ENCODE measurements at places on chromosomes 2 and 18.

DNA sequence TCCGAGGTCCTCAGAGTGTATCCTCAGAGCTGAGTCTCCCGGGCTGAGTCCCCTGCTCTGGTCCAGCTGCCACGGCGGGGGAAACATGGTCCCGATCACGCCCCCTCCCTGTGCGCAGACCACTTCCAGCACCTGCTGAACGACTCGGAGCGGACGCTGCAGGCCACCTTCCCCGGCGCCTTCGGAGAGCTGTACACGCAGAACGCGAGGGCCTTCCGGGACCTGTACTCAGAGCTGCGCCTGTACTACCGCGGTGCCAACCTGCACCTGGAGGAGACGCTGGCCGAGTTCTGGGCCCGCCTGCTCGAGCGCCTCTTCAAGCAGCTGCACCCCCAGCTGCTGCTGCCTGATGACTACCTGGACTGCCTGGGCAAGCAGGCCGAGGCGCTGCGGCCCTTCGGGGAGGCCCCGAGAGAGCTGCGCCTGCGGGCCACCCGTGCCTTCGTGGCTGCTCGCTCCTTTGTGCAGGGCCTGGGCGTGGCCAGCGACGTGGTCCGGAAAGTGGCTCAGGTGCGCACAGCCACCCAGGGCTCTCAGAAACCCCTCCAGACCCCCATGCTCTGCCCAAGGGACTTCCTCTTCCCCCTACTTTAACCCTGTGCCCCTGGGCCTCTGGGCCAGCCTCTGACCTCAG is 26.7 kb downstream of the GPC1 start:
- DNase-seq, result no peak

DNA sequence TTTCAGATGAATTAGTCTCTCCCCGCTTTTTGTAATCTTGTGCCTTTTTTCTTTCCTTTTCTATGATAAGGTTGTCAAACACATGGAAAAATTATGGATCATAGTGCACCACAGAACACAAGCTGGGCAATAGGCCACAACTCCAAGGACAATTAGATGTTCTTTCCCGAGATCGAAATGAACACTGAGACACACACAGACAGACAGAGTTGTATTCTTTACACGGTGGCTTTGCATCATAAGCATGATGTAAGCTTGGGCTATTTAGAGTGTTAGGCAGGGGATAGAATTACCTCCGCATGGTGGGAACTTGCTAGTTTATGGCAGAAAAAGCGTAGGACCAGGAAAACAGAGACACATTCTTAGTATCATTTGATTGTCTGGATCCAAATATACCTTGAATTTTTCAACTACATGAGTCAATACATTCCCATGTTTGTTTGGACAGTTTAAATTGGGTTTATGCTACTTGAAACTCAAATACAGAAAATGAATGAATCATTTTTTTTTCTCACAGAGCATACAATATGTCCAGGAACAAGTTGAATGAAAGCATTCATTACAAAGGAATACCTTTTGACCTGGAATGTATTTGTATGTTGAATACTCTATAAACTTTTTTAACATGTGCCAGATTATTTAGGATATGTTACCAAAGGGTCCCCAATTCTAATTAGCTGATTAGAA is 1611.5 kb upstream of the TMEFF2 start:
- DNase-seq, result no peak

DNA sequence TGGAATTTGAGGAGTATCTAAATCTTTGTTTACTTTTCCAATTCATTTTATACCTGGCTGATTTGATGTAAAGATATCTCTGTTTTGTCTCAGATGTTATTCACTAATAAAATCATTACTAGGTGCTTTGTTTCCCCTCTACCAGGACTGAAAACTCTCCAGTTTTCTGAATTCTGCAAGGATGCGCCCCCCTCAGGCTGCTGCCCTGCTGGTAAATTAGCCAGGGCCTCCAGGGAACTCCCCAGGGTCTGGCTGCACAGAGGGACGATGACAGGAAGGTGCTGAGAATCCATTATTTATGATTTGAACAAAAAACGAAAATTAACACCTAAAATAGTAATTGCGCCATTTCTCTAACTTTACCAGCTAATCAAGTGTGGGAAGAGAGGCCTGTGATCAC is 541.2 kb upstream of the POU3F3 start:
- DNase-seq, result no peak

DNA sequence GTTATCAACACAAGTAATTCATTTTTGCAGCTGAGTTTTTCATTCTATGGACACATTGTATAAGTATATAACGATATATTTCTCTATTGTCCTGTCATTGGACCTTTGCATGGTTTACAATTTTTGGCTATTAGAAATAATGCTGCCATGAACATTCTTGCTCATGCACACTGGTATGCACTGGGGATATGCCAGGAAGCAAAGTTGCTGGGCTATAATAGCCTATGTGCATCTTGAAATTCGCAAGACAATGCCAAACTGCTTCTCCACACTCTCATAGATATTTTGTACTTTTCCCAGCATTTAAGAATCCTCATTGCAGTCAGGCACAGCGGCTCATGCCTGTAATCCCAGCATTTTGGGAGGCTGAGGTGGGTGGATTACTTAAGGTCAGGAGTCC is 852.6 kb upstream of the ID2 start:
- DNase-seq, result no peak

GRCh38 chr2:86631846-86632485 is 8.3 kb upstream of the RNF103 start:
- peak; percentile 14 for DNase-seq

DNA sequence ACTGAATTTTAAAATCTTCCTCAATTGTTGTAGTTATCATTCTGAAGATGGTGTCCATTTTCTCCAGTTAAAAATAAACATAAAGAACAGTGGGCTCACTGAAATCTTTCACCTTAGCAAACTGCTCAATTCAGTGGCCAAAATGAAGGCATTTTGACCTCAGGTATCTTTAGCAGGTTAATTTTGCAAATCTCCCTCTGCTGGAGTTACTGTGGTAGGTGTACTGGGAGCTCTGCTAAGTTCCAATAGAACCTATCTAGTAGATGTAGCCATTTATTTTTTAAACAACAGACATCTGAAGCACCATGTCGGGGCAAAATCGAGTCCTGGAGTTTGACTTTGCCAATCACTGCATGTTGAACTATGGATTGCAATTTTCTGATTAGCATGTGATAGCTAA is 177.1 kb downstream of the IRS1 start:
- no peak for DNase-seq

GRCh38 chr2:182078988-182079602 is 93.4 kb downstream of the PPP1R1C start:
- no peak for DNase-seq

GRCh38 chr2:162305901-162306300 is 12.6 kb downstream of the IFIH1 start:
- no peak for DNase-seq

DNA sequence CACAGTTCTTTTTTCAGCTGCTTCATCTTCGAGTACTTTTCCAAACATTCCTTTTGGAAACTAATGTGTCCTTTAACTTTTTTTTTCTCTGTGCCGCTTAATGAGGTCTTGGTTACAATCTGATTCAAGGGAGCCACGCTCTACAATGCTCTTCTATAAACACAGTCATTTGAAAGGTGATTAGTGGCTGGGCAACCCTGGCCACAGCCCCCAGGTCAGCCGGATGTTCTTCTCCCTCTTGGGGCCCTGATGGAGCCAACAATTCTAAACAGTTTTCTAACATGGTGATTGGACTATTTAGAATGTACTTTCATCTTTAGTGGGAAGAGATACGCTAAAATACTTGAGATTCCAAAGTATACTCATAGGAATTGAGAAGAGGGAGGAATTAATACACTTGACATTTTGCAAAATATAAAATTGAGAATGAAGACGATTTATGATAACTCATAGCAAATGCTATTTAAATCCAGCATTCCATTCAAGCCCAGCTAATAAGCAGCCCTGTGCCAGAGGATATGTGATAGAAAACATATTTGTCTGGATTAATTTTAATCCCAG is 83.7 kb upstream of the MBOAT2 start:
- no peak for DNase-seq

- DNase-seq, result no peak
Observed at GRCh38 chr18:1425679-1426078, 521.0 kb downstream of the ADCYAP1 start.

- no peak for DNase-seq
Observed at GRCh38 chr2:103773884-103774283, 1012.1 kb downstream of the TMEM182 start.

- no peak for DNase-seq
Observed at GRCh38 chr2:128805237-128805636, 486.6 kb upstream of the HS6ST1 start.

DNA sequence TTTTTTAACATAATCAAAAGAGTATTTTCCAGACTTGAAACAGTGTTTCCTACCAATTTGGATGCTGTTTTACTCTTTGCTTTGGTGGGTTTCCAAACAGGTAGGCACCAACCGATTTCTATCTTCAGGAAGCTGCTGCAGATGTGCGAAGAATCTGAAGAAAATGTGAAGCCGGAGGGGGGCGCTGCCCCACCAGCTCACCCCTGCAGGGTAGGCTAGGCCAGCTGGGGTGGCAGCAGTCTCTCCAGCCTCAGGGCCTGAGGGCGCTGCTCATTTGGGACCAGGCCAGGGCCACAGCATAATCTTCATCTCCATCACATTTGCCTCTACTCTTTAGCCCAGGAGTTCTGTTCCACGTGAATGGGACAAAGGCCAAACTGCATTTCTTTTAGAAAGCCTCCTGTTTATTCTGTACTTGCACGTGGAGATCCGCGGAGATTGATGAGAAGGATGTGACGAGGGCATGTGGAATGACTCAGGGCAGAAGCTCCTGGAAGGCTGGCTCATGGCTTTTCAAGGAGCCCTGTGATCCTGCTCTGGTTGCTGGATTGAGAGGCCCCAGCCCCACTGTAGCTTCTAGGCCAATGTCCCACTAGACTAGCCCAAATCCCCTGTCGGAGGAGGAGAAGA is 84.2 kb upstream of the FAM136A start:
- no peak for DNase-seq

- DNase-seq, result no peak
Observed at GRCh38 chr2:98474979-98475632, 30.4 kb downstream of the INPP4A start.

DNA sequence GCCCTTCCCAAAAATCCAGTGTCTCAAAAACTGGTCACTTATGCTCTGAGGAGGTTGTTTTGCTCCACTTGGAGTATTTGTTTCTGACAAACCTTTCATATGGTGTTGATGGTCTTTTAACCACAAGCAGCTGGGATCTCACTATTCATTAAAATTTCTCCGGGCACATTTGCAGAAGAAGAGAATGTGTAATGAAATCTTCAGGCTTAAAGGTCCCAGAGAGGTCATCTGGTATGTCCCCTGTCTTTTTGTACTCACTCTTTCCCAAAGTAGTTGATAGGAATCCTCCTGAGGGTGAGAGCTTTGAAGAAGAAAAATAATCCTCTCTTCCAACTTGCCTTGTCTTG is 430.8 kb downstream of the SETBP1 start:
- no peak for DNase-seq

- DNase-seq, result no peak
Observed at GRCh38 chr18:76978616-76979015, 154.0 kb downstream of the MBP start.

DNA sequence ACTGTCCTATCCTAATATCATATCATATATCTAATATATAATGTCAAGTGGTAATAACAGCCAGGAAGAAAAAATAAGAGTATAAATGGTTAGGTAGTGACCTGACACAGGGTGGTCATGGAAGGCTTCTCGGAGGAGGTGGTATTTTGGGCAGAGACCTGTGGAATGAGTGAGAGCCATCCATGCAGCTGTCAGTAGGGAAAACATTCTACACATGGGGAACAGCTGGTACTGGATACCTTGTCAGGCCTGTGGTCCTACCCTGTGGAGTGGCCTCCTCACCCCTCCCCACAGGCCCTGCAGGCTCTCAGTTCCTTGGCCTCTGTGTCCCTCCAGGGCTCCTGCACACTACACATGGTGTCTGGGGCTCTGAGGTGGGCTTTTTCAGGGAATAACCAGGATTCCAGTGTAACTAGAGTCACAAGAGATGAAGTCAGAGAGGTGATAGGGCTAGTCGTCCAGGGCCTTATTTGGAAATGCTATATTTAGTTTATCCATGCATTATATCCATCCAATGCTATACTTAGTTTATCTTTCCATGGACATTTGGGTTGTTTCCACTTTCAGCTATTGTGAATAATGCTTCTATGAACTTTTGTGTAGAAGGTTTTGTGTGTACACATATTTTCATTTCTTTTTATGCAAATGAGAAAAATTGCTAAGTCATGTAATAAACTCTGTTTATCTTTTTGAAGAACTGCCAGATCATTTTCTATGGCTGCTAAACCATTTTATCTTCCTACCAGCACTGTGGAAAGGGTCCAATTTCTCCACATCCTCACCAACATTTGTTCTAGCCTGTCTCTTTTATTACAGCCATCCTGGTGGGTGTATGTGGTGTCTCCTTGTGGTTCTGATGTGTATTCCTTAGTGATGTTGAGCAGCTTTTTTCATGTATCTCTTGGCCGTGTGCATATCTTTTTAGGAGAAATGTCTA is 75.6 kb downstream of the TPGS2 start:
- no peak for DNase-seq

- no peak for DNase-seq
Observed at GRCh38 chr2:216989340-216990129, 129.7 kb upstream of the TNP1 start.

GRCh38 chr2:171553858-171554257 is 31.6 kb downstream of the CYBRD1 start:
- no peak for DNase-seq

Measured in NCI-H1694 treated with DMSO at 0.1 percent for 48 hours (cell line).